GM23338 (cell line): ENCODE measurements at places on chromosomes 7 and 10. TPM values are rescaled to one million over a fixed set of nuclear protein-coding genes. Genes with fewer than 3 reads are reported as not detected.

- DNase-seq: no peak
Observed at GRCh38 chr10:119268428-119268827, 61.1 kb downstream of the GRK5 start.

- no peak for DNase-seq
Observed at GRCh38 chr7:33691180-33691579, 214.2 kb upstream of the BMPER start.

DNA sequence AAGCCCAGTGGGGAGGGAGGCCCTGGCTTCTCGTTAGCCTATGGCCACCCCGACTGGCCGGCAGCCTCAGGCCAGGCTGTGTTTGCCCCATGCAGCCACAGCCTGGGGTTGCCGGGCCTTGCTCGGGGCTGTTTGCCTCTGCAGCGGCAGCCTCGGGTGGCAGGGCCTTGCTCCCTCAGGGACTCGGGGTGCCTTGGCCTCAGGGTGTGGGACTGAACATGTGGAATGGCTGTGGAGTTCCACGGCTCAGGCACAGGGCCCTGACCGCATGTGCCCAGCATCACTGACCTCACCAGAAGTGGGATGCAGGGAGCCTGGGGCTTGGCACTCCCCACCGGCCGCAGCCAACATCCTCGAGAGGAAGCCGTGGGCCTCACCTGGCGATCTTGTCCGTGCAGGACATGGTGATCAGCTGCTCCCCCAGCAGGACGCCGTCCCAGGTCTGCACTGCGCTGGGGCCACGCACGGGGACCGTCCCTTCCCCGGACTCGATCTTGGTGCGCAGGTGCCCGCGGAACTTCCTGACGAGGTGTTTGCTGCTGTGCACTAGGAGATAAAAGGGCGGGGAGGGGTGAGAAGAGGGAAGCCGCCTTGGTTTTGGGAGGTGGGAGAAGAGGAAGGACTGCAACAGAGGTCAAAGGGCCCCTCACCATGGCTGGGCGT lies 160.5 kb downstream of the WDR37 start:
- DNase-seq: no peak

SH2B2 gene
- total RNA-seq: 21.9 and 30.3 TPM in 2 replicates

DNA sequence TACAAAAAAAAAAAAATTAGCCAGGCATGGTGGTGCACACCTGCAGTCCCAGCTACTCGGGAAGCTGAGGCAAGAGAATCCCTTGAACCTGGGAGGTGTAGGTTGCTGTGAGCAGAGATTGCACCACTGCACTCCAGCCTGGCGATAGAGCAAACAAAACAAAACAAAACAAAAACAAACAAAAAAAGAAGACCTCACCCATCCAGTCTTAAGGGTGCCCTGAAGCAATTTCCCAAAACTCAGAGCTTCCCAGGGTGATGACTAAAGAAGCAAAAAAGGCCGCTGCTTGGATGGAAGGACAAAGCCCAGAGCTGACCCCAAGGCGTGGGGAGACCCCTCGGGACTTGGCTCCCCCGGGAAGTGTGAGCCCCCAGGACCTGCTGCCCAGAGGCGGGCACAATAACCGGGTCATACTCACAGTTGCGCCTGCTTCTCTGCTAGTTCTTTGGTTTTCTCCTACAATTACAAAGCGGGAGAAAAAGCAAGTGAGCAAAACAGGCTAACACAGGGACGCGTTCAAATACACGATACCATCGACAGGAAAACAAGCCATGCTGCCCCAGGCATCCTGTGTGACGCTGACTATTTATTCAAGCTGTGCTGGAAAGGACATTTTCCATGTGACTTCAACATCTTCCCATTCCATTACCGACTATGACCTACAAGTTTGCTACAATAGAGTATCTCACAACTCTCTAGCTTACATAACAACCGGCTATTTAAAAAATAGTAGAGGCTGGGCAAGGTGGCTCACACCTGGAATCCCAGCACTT lies 29.9 kb downstream of the PAPOLB start:
- DNase-seq: no peak

DNA sequence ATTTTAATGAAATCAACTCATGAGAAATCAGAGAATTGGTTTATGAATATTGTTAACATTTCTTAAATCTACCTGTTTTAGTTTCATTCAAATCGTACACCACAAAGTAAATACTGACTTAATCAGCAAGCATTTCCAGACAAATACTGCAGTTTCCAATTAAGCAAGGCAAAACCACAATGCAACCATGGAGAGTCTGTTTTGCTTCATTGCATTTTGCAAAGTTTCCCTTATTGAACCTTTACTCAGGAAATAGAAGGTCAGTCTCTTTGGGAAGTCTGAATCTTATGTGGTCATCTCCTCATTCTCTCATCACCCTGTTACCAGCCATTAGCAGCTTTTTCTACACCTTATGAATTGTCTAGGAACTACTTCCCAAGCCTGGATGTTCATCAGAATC lies 400.5 kb downstream of the IPMK start:
- DNase-seq: no peak

DNA sequence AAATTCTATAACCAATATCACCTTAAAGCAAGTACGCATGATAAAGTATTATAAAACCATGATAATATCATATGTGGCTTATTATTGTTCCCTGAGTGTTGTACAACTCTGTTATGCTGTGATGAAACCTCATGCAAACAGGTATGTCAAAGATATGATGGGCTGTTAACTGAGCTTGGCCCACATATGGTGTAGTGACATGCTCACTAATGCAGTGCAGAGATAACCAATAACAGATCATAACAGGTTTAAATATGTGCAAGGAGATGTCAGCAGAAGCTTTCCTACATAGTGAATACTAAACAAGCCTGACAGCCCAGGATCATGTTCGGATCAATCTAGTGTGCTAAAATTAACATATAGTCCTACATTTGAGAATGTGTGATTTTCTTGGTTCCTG lies 9.6 kb downstream of the CFTR start:
- no peak for DNase-seq

GRM3 gene
- 1.9 and 3.8 TPM in 2 replicates for total RNA-seq

DNA sequence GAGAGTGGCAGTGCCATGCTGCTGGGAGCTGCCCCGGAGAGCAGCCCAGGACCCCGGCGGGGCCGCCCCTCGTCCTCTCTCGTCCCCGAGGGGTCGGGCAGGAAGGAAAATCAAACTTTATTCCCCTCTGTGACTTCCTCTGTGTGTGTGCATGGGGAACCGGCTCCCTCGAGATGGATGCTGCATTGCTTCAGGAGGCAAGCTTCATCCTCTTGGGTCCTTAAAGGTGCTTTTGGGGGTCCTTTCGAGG lies 726 bp downstream of the MCU start:
- no peak for DNase-seq

GRCh38 chr7:55569797-55570196 lies 2.5 kb downstream of the VOPP1 start:
- DNase-seq: no peak
